ENCODE measurements at places on chromosomes 12 and 14.

DNA sequence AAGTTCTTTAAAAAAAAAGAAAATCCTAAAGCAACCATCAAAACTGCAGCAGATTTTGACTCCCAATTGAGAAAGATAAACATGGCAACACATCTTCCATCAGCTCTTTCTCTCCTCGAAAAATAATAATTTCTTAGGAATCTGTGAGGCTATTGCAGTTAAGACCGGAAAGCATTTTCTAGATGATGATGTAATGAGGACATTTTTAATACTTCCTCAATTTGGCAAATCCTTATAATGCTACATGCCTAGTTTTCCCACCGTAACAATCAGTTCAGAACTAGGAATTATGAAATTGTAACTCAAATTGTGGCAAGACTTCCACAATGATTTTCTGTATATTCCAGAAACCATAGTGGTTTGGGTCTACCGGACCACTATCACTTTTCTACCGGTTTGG is 180.9 kb upstream of the PDE3A start:
- DNase-seq = no peak

GRCh38 chr12:103673891-103674375 is 86.9 kb downstream of the STAB2 start:
- no peak for DNase-seq

DNA sequence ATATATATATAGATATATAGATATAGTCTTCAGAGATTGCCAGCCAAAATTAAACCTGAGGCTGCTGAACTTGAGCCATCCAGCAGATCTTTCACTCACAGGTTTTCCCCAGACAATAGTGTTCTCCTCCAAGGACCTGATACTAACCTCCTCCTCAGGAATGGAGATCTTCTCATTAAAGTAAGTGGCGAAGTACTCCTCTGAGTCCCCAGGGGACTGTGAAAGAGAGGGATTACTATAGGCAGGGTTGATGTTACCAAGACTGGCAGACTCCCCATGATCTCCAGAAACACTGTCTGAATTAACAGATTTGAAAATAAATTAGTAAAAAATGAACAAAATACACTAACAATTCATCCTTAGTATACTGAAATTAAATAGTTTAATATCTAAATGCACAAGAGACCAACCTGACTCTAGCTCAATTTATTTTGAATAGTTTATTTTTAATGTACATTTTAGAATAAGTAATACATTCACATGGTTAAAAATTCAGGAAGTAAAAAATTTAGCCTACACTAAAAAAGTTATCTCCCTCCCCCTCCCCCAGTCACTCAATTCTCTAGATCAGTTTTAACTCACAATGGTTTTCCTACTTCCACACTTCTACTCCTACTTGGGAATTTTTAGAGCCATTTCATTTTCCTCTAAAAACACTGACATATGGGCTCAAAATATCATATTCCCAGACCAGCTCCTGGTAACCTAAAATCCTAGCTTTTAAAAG is 17.7 kb downstream of the SLC11A2 start:
- no peak for DNase-seq

DNA sequence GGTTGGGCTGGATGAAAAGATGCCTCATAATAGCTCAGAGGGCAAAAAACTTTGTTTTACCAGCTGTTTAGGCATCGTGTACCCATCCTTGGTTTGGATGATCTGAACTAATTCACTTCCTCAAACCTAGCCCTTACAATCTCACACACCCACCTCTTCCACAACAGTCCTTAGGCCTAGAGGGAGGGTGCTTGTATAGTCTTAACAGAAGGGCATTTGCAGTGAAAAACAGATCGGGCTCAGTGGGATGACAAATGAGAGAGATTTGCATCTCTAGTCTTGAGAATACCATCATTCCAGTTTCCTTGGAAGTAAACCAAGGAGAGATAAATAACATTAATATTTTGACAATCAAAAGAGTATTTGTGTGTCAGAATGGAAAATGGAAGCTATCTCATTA is 11.0 kb downstream of the SLCO1A2 start:
- DNase-seq = no peak

DNA sequence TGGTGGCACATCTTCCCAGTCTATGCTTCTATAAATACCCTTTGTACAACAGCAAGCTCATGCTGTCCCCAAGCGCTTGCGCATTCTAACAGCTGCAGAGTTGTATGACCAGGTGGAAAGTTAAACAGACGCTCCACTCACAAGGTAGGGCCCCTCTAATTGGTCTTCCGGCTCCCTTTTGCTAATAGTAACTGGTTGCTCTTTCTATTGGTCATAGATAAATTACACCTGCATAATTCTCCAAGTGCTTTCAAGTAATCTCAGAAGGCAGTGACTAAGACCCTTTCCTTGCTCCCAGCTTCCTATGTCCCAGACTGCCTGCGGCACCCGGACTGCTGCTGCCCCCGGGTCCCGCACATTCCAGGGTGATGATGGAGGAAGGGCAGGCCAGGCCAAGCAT is 6.1 kb upstream of the TSPAN9 start:
- DNase-seq = no peak

- no peak for DNase-seq
These were observed 42.1 kb upstream of the TESC start for GRCh38 chr12:117141097-117141898.

DNA sequence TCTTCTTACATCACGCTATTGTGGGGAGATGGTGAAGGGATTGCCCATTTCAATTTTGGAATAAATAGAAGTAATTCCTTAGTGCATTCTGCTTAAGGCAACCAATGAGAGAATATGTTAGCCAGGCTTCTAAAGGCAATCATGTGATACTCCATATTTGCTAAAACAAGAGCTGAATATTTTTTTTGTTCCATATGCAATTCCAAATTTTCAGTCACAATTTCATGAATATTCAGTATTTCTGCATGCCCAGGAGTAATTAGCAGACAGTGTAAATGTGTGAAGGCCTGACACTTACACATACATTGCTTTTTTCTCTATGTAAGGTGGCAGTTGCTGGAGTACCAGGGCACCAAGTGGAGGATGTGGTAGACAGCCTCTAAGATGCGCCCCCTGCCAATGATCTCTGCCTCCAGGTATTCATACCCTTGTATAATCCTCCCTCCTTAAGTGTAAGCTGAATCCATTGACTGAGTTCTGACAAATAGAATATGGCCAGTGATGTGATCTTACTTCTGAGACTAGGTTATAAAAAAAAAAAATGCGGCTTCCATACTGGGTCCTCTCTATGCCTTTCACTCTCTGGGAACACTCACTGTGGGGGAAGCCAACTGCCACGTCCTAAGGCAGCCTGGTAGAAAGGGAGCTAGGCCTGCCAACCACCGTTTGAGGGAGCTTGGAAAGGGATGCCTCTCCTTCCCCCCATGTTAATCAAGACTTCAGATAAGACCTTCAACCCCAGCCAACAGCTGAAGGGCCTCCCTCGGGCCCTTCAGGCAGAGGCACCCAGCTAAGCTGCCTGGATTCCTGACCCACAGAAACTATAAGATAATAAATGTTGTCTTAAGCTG is 62.7 kb upstream of the PTGR2 start:
- DNase-seq = no peak

- no peak for DNase-seq
These were observed 21.6 kb upstream of the AMN start for GRCh38 chr14:102900631-102901571.

- DNase-seq = no peak
These were observed 4.3 kb upstream of the KRT72 start for GRCh38 chr12:52605542-52605941.

- DNase-seq = no peak
These were observed 7.8 kb upstream of the TUBA1B start for GRCh38 chr12:49138999-49139398.

- DNase-seq = no peak
These were observed 8.7 kb downstream of the EMG1 start for GRCh38 chr12:6979453-6979852.

DNA sequence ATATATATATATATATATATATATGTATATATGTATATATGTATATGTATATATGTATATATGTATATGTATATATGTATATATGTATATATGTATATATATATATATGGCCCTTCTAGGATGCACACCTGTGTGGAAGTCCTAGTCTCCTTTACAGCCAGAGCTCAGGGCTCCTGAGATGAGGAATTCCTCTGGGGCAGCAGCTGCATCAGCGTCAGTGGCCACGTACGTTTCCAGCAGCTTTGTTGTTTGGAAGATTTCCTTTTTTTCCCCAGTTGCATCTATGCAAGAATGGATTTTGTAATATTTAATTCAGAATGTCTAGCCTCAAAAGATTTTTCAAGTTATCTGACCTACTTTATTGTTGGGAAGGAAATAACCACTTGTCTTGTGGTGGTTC is 68.6 kb downstream of the TNFAIP2 start:
- no peak for DNase-seq

DNA sequence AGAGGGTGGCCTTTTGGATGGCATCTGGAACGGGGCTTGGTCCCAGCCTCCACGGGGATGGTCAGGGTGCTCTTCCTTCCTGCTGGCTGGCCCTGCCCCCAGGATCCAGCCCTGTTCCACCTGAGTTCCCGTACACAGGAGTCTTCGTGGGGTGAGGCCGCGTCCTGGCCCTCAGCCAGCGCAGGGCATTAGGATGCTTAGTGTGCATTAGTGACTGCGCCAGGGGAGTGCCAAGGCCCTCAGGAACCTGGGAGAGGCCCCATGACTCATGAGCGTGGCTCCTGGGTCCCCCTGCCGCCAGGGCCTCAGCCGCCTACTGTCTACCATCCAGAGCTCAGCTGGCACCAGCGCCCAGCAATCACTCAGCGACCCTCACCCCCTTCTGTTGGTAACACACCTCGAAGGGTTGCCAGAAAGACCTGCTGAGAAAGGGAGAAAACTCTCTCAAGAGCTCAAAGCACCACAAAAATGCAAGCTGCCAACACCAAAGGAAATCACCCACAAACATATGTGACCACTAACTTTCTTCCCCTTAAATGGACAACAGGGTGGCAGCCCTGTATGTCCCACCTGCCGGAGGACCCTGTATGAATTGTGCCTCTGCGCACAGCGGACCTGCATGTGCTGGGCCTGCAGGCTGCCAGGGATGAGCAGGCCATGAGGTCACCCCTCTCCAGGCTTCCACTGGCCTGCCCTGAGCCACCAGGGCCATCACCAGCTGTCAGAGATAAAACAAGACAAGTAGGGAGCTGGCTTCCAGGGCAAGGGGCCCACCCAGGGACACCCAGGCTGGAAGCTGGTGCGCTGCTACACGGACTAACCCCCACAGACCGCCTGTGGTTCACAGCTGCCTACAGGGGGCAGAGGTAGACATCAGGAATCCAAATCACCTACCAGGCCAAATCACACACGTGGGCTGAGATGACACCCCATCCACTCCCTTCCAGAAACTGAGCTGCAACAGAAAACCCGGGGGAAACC is 28.7 kb downstream of the CCDC85C start:
- no peak for DNase-seq

Data from AG08396 (cell line).